ENCODE measurements at places on chromosomes 6 and 20.

DNA sequence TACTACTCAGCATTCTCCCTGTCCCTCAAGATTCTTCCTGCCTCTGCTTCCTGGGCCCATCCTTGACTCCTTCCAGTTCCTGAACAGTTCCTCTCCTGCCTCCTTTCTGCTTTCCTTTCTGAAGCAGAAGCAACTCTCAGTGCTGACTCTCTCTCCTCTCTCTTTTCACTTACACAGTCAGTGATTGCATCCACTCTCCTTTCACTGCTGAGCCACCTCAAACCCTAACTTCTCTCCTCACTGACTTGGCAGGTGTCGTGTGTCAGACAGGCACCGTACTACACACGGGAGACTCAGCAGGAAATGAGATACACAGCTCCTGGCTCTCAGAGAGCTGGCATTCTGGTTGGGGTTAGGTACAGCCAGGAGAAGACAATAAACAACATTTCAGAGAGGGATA lies 5.6 kb downstream of the ABHD16A start:
- no peak for DNase-seq

DNA sequence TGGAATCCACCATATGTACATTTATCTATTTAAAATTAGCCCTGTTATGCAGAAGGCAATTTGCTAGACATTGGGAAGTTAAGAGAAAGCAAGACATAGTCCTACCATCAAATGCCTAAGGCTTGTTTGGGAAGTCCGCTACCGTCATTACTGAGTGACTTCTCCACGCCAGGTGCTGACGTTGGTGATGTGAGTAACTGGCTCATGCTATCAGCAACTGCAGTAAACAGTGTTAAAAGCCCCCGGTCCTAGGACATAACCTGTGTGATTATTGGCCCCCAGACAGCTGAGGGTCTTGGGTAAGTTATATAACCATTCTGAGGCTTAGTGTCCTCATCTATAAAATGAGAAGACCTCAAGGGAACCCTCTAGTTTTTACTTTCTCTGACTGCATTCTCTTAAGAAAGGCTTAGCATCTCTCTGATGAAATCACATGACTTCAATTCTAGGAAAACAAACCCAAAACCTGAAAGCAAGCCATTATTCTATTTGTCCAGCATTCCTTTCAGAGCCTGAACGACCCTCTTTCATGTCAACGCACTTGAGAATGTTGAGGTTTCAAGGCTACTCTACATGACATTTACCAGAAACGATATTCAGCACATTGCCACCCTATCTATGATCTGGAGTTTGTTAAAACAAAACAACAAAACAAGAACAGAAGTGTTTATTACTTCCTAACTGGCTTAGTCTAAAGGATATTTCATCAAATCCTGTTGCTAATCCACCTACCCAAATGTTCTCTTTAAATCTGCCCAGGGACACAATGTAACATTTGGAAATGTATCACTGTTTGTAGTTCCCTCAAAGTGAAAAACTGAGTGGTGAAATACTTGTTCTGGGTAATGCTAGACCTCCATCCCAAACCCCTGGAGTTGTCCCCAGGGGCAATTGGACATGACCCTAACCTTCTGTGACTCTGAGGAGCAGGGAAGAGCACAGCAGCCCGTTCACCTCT lies 133.8 kb downstream of the BTBD3 start:
- DNase-seq: no peak

DNA sequence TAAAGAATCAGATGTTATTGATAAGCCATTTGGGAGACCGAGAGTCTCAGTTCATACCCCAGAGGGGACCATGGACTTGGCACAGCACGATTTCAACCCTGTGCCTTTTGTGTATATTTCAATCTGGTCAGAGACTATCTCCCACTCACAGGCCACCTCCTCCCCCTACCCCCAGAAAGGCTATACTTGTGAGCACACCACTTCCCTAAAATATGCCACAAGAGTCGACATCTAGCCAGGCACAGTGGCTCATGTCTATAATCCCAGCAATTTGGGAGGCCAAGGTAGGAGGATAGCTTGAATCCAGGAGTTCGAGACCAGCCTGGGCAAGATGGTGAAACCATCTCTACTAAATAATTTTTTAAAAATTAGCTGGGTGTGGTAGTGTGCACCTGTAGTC lies 13.6 kb upstream of the TCF15 start:
- DNase-seq: no peak

DNA sequence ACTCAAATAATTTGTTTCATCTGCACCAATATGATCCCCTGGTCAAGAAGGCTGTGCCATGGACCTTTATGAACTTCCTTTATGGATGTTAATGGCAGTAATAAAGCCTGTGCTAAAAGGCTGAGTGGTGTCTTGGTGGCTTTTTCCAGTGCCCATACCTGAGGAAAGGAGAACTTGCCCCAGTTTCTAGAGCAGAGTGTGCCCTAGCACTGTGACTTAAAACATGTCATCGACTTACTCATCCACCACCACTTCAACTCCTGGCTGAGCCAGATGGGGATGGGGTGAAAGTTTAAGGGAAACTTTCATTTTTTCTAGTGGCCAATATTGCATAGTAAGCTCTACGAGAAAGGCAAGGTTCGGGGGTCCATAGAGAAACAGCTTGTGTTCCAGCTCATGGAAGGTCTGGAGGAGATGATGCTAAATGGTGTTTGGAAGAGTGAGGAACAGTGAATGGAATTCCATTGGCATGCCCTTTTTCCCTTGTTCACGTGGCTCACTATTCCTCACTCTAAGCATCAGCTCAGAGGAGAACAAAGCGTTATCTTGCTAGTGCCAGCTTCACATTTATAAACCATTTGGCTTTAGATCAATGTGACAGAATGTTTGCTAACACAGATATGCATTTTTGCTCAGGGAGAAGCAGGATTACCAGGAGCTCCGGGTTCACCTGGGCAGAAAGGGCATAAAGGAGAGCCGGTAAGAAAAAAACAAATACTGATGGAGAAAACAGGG lies 71.2 kb downstream of the COL19A1 start:
- DNase-seq: no peak

DNA sequence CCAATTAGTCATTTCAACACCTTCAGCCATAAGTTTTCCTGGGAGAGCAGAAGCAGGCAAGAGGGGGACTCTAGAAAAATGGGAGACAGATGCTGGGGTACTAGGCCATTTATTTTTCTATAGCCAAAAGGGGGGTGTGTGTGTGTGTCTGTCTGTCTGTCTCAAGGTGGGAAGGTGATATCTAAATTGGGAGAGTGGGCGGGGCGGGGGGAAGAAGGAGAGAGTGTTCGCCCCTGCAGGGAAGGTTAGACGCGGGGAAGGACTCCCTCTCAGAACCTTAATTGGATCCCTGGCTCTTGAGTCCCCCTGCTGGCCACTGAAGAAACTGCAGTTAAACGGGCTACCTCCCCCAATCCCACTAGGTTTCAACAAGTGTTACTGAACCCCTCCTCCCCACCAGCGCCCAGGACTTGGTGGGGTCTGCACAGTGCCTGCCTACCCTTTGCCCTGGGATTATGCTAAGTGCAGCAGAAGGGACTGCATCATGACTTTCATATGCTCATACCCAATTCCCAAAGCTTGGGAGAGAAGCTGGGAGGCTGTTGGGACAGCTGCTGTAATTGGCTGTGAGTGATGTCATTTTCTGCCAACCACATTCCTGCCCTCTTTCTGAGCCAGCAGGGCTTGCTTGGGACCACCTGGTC lies 45.8 kb downstream of the FOXP4 start:
- peak; percentile 53 for DNase-seq

GRCh38 chr6:79913369-79913768 lies 34.0 kb downstream of the ELOVL4 start:
- no peak for DNase-seq

Measured in stimulated activated CD8-positive, alpha-beta memory T cell treated with anti-CD3 and anti-CD28 coated beads, Interleukin-12 subunit alpha, Interleukin-12 subunit beta, amount 100 ng/mL, for 4 hours (primary cell).